ENCODE measurements at places on chromosomes 11 and 22. TPM values are rescaled to one million over a fixed set of nuclear protein-coding genes. Genes with fewer than 3 reads are reported as not detected.

DNA sequence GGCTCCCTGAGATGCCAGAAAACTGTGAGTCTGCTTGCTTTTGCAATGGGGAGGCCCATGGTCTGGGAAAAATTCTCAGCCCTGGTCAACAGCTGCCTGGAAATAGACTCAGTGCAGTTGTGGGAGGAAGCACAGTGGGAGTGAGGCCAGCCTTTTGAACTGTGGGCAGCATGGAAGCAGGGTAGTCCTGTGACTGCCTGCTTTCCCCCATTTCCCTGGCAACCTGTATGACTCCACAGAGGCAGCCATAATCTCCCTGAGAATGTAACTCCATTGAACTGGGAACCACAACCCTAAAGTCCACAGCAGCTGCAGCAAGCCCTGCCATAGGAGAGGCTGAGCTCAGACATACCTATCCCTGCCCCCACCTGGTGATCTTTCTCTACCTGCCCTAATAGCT, 494.6 kb upstream of the FAT3 start:
- no peak for DNase-seq

Gene CYTH4
- total RNA-seq, result 177 TPM

Gene APOA5
- not detected for total RNA-seq

GRCh38 chr11:19727246-19727645, 14.6 kb downstream of the NAV2 start:
- no peak for DNase-seq

Gene CRYAB
- not detected for total RNA-seq

Gene CD3E
- 564 TPM for total RNA-seq

Measured in naive thymus-derived CD8-positive, alpha-beta T cell (primary cell).